ENCODE measurements at places on chromosomes 3 and 15.
A peak's percentile ranks its signal among the peaks of the same experiment; 100 is the strongest.

DNA sequence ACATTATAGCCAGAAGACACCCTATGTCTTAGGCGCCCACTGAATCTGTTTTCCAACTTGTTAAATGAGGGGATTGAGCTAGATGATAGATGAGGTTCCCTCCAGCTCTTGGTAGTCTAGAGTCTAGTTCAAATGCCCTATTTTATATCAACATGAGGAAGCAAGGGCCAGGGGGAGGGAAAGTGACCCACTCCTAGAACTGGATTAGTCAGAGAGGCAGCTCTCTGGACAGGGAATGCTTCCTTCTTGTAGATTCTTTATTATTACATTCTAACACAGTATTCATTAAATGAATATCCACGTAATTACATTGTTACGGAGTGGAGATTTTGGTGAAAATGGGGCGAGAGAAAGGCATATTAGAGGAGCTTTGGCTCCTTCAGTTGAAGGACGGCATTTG is 89.5 kb downstream of the RAD18 start:
- DNase-seq, result no peak

GRCh38 chr3:151197981-151198767 is 4.8 kb downstream of the GPR171 start:
- DNase-seq, result no peak

DNA sequence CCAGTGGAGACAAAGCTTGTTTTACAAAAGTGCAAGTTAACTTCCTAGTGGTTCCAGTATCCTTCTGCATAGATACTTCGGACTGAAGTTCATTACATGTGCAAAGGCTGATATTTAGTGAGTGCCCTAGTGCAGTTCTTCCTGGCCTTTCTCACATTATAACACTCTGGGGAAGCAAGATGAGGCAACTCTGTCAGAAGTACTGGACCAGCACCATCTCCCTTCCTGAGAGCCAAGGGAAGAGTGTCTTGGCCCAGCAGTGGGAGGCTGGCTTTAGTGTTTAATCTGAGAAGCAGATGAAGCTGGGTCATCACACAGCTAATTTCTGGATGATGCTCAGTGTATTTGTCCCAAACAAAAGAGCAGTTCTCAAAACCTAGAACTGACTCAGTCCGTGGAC is 397.7 kb downstream of the CACNA2D3 start:
- DNase-seq, result no peak

- DNase-seq, result no peak
These were observed 32.4 kb upstream of the LDHAL6B start for GRCh38 chr15:59174151-59174834.

GRCh38 chr3:125075738-125076137 is 19.9 kb upstream of the HEG1 start:
- no peak for DNase-seq

GRCh38 chr3:128478576-128479506 is 12.2 kb upstream of the DNAJB8 start:
- DNase-seq, result no peak

- peak; percentile 12 for DNase-seq
These were observed 1.1 kb upstream of the NLGN1 start for GRCh38 chr3:173396191-173397041.

DNA sequence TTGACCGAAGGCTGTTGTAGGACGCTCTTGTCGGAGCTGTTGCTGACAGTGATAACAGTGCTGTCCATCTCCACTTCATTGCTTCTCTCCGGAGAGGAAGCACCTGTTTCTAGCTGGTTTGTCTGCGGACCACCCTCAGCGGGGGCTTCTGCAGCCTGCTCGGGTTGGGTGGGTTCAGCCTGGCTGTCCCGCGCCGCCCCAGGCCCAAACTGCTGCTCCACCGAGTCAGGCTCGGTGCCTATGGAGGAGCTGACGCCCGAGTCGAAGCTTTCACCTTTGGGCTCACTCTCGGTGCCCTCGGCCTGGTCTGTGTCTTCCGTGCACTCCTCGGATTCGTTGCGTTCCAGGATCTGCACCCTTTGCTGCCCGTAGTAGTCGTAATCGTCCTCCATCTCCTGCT is 56.9 kb downstream of the TIGIT start:
- no peak for DNase-seq

GRCh38 chr15:69475769-69476358 is 23.2 kb downstream of the RPLP1 start:
- peak; percentile 80 for DNase-seq

GRCh38 chr3:159881828-159882309 is 106.8 kb upstream of the IL12A start:
- no peak for DNase-seq

- no peak for DNase-seq
These were observed 275.5 kb upstream of the AZI2 start for GRCh38 chr3:28624084-28624483.

- DNase-seq, result no peak
These were observed 9.8 kb upstream of the RUVBL1 start for GRCh38 chr3:128133273-128133883.

DNA sequence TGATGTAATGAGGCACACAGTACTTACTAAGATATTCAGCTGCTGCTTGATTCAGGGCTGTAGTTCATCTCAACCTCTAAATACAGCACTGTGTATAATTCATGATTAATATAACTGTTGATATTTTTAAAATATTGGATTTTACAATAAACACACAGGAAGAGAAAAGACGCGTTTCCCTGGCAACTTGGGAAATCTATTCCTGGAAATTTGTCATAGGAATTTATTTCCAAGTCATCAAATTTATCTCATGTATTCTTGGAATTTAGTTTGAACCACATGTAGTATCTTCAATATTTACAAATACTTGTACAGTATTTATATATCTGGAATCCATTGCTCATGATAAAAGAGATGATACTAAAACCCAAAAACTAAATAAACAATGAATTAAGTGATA is 30.6 kb downstream of the EPHA3 start:
- no peak for DNase-seq

DNA sequence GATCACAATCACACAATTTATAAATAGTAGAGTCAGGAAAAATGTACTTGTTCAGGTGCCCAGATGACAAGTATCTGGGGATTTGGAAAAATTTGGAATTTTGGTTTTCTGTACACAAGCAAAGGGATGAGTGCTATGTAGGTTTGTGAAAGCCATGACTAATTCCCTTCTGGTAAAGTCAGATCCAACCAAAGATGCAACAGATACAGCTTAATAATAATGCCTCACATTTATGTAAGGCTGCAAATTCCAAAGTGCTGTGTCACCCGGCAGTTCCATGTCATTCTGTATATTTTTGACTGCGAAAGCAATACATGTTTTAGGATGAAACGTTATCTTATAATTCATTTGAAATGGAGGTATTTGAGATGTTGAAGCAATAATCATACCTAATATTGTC is 102.7 kb upstream of the AGBL1 start:
- DNase-seq, result no peak

GRCh38 chr3:179482857-179483256 is 31.6 kb upstream of the GNB4 start:
- DNase-seq, result no peak

DNA sequence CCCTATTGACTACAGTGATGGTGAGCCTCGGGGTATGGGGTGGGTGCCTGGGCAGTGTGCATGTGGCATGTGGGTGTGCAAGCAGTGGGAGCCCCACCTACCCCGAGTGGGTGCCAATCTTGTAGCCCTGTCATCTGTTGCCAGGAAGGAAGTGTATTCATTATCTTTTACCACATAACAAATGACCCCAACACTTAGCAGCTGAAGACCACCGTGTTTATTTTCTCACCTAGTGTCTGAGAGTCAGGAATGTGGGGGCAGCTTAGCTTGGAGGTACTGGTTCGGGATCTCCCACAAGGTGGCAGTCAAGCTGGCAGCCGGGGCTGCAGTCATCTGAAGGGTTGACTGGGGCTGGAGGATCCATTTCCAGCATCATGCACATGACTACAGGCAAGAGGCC is 21.7 kb downstream of the XYLB start:
- no peak for DNase-seq

- DNase-seq, result peak; percentile 68
These were observed 62.3 kb upstream of the CPOX start for GRCh38 chr3:98655666-98656065.

GRCh38 chr3:49670940-49671290 is 3.2 kb upstream of the APEH start:
- no peak for DNase-seq

GRCh38 chr3:102714567-102714966 is 279.8 kb downstream of the ZPLD1 start:
- DNase-seq, result no peak

DNA sequence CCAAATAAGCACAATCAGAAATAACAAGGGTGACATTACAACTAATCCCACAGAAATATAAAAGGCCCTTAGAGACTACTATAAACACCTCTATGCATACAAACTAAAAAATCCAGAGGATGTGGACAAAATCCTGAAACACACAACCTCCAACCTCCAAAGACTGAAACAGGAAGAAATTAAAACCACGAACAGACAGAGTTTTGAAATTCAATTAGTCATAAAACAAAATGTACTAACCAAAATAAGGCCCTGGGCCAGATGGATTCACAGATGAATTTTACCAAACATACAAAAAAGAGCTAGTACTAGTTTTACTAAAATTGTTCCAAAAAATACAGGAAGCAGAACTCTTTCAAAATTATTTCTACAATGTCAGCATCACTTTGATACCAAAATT is 1043.6 kb downstream of the DIPK2A start:
- no peak for DNase-seq

GRCh38 chr3:86738684-86739083 is 252.3 kb downstream of the VGLL3 start:
- DNase-seq, result no peak

DNA sequence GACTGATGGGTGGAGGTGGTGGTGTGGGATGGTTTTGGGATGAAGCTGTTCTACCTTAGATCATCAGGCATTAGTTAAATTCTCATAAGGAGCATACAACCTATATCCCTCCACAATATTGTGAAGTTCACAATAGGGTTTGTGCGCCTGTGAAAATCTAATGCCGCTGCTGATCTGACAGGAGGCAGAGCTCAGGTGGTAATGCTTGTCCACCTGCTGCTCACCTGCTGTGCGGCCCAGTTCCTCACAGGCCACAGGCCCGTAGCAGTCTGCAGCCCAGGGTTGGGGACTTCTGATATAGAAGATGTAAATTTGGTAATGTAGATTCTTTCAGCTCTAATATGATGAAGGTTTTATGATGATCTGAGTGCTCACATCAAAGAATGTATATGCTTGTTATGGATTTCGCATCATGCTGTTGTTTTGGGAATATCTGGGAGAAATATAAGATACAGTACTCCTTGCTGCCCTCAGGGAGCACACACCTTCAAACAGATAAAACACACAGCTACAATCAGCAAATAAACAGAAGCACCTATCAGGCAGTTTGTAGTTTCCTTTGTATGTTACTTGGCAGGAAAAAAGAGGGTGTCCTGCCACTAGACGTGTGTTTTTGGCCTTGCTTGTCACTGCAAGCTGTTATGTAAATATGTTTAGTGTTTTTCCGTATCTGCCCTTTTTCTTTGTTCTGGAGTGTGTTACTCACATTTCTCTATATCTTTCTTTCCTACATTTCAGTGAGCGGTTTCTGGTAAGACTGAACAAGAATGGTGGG is 239.1 kb upstream of the MANF start:
- no peak for DNase-seq

- no peak for DNase-seq
These were observed 168.3 kb upstream of the TRIM42 start for GRCh38 chr3:140509534-140509933.

DNA sequence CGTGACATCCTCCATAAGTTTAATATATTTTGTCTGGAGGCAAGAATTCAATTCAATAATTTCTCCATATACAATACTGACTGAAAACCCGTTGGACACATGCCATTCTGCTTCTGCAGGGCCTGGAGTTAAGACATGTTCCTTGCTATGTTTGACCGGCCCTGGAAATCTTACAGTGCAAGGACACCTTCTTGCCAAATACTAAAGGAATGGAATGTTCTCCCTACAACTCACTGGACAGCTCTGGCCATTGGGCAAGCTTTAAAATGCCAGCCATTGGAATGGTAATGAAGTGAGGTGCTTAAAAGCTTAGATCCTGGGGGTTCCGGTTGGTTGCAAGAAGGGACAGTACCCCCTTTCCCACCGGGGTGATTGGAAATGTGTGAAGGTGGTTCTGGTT is 329.8 kb upstream of the PROK2 start:
- DNase-seq, result no peak

- DNase-seq, result peak; percentile 52
These were observed 83.0 kb downstream of the CRYGS start for GRCh38 chr3:186461141-186461540.

- no peak for DNase-seq
These were observed 356.7 kb downstream of the NAALADL2 start for GRCh38 chr3:175215833-175216232.

- no peak for DNase-seq
These were observed 66.1 kb downstream of the ADAMTS17 start for GRCh38 chr15:100275641-100276040.

DNA sequence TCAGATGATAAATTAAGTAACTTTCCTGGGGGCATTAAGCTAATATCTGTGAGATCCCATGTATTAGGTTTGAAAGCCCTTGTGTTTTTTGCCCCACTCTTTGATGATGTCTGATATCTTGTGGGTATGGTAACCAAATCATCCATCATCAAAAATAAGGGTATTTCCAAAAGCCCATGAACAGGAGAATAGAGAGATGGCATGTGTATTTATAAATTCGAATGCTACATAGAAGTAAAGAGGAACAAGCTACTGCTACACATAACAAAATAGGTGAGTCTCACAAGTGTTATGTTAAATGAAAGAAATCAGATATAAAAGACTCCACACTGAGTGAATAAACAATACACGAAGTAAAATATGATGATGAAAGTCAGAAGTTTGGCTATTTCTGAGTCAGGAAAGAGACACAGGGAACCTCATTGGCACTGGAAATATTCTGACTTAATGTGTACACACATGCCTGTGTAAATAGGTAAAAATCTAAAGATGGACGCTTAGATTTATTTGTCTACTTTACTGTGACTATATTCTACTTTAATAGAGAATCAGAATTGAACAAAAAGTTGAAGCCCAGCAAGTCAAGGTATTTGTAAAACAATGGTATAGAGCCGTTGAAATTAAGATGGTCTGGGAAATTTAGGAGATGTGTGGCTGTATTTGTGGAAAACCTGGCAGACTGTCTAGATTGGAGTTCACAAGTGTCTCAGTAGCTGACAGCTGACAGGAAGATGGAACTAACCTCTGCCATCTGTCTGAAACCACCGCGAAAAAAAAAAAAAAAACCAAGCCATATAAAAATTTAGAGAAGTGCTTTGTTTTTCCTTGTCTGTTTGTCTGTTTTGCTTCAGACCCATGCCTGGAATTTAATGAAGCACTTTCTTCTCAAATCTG is 111.0 kb upstream of the TGFBR2 start:
- no peak for DNase-seq
